HuH-7 (cell line): ENCODE measurements at places on chromosomes 2 and 18.

GRCh38 chr2:102065675-102066252, 74.0 kb downstream of the IL1R2 start:
- DNase-seq: peak; percentile 67

- no peak for DNase-seq
These were observed 67.4 kb upstream of the GALNT5 start for GRCh38 chr2:157190151-157190550.

DNA sequence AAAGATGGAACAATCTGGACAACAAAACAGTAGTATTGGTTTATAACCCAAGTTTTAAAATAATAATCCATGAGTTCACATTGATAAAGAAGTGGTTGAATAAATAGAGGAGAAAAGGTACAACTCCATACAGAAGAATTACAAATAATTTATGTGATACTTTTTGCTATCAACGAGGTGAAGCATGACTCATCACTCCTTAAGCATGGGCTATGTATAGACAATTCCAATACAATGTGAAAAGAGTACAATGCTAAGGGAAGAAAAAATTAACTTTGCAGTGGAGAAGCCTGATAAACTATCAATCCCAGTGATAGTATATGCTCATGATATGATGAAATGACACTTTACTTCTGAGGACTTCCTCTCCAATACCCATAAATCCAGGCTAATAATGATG, 312.9 kb downstream of the GULP1 start:
- no peak for DNase-seq

DNA sequence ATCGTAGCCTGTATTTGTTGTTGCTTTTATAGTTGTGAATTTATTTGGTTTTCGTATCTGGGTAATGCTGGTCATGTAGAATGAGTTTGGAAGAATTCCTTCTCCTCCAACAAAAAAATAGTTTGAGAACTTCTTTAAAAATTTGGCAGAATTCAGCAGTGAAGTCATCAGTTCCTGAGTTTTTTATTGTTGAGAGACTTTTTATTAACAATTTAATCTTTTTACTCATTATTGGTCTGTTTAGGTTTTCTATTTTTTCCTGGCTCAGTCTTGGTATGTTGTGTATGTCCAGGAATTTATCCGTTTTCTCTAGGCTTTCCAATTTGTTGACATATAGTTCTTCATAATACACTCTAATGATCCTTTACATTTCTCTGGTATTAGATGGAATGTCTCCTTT, 1613.3 kb upstream of the PIK3C3 start:
- DNase-seq: no peak

- no peak for DNase-seq
These were observed 20.5 kb upstream of the STAT4 start for GRCh38 chr2:191171286-191171685.

GRCh38 chr2:13488965-13489364, 772.2 kb downstream of the TRIB2 start:
- DNase-seq: no peak

- DNase-seq: no peak
These were observed 242.3 kb downstream of the SETBP1 start for GRCh38 chr18:44922968-44923367.

DNA sequence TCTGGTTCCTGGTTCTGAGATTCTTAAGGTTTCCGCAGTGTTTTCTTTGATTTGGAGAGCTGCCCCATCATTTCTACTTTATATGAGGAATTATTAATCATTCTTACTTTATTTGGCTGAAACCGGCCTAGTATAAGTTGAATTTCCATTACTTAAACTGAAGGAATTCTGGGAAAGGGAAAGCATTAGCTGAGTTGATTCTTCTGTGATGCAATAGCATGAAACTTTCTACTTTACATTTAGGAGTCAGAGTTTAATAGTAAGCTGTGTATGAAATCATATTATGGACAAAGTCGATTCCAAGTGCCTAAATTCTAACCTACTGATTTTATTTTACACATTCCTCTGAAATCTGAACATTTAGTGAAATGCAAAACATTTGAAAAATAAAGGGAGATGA, 1269.7 kb upstream of the ZEB2 start:
- no peak for DNase-seq

DNA sequence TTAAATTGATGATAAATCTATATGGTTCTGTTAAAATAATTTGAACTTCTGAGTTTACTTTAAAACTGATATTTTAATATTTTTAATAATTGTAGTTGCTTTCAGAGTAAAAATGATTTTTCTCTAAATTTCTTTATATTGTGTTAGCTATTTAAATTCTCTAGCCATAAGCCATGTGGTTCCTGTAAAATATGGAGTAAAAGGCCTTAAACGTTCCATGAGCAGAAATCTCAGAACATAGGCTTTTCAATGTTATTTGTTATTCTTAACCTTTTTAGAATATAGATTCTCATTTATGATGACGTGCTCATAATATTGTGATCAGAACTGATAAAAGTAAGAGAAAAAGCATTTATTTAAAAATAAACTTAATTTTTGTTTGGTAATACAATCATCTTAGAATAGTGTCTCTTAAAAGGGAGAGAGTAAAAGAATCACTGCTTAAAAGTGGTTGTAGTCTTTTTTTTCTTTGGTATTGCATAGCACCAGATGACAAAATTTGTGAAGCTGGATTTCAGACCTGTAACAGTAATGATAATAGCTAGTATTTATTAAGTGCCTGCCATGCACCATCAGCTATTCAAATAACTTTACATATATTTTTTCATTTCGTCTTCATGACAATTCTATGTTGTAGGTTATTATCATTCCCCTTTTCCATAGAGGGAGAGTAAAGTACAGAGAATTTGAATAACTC, 2.7 kb downstream of the BMPR2 start:
- no peak for DNase-seq

GRCh38 chr2:67476809-67477790, 80.0 kb downstream of the ETAA1 start:
- DNase-seq: peak; percentile 8
